ENCODE measurements at places on chromosomes 12 and 14. TPM values are rescaled to one million over a fixed set of nuclear protein-coding genes. Genes with fewer than 3 reads are reported as not detected.

The PTHLH gene
- 82.1 TPM for total RNA-seq

GRCh38 chr12:117042171-117042842, 56.9 kb downstream of the TESC start:
- DNase-seq: no peak

The CDC42BPB gene
- total RNA-seq: 85.6 TPM

- DNase-seq: peak; percentile 12
Observed at GRCh38 chr12:30814295-30814655, 59.5 kb upstream of the CAPRIN2 start.

The CNIH1 gene
- total RNA-seq: 54.5 TPM

DNA sequence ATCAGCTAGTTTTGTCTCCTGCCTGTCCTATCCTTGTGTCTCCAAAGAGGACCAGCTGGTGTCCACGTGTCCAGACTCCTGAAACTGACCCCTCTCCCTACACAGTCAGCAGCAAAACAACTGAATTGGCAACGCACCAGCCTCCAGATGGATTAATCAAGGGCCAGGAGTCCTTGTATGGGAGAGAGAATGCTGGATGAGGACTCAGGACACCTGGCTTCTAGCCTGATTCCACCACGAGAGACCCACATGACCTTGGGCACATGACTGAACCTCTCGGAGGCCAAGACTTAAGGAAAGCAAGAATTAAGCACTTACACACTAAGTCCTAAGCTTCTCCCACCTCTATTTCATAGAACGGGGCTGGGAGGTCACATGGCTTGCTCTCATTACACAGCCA, 60.4 kb upstream of the CMKLR1 start:
- DNase-seq: no peak

The DTX1 gene
- not detected for total RNA-seq

- DNase-seq: no peak
Observed at GRCh38 chr14:104436047-104436591, 143.4 kb upstream of the C14orf180 start.

The DPPA3 gene
- not detected for total RNA-seq

The BMAL2 gene
- total RNA-seq: 102 TPM

GRCh38 chr14:71301611-71302010, 394.4 kb downstream of the PCNX1 start:
- DNase-seq: no peak

DNA sequence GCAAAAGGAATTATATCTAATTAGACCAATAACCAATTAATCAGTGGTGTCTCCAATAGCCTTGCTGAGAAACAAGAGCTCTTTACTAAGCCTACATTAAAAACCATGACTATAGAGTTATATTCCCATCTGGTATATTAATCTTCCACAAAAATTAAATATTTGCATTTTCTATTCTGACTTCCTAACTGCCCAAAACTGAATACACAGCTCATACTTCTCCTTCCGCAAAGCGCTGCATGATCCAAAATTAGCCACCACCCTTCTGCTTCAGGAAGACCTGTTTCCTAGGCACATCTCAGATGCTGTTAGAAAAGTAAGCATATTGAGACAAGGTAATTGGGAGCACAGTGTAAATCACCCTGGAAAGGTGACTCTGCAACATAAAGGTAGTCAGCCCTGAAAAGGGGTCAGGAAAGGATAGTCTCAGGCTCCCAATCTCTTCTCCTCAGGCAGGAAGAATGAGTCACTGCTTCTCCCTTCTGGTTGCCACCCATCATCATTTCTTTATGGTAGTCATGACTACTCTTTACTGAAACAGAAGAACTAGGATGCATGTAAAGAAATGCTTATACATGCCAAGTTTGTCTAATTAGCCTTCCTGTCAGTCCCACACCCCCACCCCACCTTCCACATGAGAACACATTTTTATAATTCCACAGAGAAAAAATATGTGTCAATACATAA, 54.3 kb downstream of the PLCZ1 start:
- peak; percentile 95 for DNase-seq

DNA sequence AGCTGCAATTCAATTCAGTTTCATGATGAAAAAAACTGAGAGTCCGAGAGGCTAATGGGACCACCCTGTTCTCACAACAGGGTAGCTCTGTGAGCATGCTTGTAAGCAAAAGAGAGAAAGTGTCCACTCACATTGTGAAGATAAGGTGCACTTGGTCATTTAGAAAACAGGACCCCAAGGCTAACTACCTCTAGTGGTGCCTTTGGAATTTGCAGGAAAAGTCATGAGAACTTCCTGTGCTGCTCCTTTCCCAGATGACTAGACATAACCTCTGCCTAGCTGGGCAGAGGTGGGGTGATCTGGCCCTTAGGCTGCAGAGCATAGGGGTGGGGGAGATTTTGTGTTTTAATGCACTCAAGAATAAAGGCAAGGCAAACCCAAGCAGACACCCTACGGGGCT, 118.9 kb downstream of the STAB2 start:
- DNase-seq: peak; percentile 7

The SLC15A4 gene
- 36.4 TPM for total RNA-seq

The SLC8B1 gene
- 9.0 TPM for total RNA-seq

The DEGS2 gene
- total RNA-seq: 9.7 TPM

GRCh38 chr14:41446008-41446407, 160.7 kb upstream of the LRFN5 start:
- no peak for DNase-seq

DNA sequence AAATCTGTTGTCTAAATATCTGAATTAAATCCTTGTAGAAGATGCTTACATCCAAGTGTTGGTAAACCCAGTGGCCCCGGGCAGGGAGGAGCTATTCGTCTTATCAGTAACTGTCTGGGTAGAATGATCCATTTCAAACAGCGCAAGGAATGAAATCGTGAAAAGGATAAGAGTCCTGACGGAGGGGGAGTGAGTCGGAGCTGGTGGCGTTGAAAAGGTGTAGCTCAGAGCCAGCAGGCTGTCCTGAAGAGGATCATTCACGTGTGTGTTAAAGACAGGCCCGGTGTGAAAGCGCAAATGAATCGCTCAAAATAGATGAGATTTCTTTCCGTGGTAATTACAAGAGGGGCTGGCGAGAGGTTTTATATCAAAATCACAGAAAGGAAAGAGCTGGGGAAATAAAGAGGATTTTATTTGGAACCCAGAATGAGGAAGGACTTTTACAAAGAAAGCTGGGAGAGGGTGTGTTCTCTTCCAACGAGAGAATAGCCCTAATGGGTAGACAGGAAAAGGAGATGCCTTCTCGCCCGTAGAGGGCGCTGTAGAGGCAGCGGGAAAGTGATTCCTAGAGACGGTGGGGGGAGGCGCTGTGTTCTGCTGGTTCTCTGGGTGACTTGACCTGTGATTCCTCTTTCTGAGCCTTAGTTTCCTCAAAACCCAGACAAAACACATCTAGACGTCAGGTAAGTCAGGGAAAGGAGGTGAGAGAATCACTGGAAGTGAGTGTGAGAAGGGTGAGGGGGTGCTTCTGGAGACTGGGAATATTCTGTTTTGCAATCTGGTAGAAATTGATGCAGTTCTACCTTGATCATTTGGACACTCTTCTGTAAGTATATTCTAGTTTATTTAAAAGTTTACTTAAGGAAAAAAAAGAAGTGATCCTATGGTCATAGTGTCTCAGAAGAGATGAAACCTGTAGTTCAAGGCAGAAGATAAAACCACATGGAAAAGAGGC, 39.3 kb downstream of the SRRM4 start:
- no peak for DNase-seq

GRCh38 chr12:86727160-86727559, 471.0 kb upstream of the MGAT4C start:
- DNase-seq: peak; percentile 56

DNA sequence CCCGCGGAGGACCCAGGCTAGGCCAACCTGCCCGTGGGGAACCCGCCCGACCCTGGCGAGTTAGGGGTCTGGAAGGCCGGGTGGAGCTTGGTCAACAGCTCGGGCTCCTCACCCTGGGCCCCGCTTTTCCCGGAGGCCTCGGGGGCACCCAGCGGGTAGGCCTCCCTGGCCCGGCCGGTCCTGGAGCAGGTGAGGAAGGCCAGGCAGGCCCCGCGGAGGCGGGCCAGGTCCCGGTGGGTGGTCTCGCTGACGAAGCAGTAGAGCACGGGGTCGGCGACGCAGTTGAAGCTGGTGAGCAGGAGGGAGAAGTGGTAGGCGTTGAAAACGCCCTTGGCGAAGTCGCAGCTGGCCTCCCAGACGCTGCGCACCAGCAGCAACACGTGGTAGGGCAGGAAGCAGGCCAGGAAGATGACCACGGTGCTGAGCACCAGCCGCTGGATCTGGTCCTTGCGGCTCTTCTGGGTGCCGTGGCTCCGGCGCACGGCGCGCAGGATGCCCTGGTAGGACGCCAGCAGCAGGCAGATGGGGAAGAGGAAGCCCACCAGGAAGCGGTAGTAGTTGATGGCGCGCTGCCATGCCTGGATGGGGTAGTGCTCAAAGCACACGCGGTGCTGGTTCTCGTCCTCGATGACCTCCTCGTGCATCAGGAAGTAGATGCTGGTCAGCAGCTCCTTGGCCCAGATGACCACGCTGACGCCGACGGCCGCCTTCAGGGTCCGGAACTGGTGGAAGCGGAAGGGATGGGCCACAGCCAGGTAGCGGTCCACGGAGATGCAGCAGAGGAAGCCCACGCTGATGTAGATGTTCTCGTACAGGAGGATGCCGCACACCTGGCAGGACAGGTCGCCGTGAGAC, 10.3 kb downstream of the GPR68 start:
- DNase-seq: no peak

The PRPF40B gene
- 16.3 TPM for total RNA-seq

GRCh38 chr14:105047283-105048016, 17.8 kb downstream of the GPR132 start:
- no peak for DNase-seq

GRCh38 chr14:39302124-39302810, 68.6 kb downstream of the MIA2 start:
- peak; percentile 18 for DNase-seq

- peak; percentile 98 for DNase-seq
Observed at GRCh38 chr12:89067421-89068187, 284.7 kb downstream of the DUSP6 start.

All from bronchial epithelial cell (primary cell).